ENCODE measurements at places on chromosomes 6 and 20. TPM values are rescaled to one million over a fixed set of nuclear protein-coding genes. Genes with fewer than 3 reads are reported as not detected.

The MEP1A gene
- not detected for total RNA-seq

The POM121L2 gene
- total RNA-seq = not detected

The BPI gene
- not detected for total RNA-seq

The ANKRD66 gene
- total RNA-seq = not detected

The IMPG1 gene
- not detected for total RNA-seq

The ENPP1 gene
- 42.0 TPM for total RNA-seq

The NCOA7 gene
- total RNA-seq = 36.4 TPM

The MROH8 gene
- total RNA-seq = 3.6 TPM

The TAAR2 gene
- not detected for total RNA-seq

The CLPSL2 gene
- total RNA-seq = not detected

The GJA10 gene
- total RNA-seq = not detected

The SOBP gene
- 8.8 TPM for total RNA-seq
